ENCODE measurements at places on chromosomes 16 and 17.

DNA sequence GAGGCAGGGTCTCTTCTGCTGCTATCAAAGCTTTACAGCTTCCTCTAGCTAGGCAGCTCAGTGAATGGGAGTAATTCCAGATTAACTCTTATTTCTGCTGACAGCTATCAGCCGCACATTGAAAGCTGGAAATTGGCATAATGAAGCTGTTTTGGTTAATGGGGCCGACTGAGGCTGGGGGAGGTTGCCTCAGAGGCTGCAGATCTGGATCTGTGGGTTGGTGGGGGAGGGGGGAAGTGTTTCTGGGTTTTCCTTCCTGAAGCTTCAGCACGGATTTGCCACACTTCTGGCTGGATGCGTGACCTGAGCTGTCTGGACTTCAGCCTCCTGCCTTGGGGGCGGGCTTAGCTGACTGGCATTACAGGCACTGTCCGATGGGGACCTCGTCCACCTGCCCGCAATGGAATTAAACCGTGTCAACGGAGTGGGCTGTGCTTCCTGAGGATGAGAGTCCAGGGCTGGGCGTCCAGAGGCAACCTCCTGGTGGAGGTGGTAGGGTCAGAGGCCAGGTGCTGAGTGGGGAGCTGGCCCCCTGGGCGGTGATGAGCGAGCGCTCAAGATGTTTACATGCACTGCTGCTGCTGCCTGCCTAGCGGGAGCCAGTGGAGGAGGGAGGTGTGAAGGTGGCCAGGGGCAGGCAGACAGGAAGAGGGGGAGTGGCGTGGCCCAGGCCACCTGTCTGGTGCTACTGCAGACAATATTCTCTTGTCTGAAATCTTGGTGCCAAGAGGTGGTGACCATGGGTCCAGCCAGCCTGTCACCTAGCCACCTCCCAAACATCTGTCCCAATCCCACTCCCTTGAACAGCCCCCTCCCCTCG is 6.7 kb upstream of the ABCC3 start:
- DNase-seq, result no peak

- DNase-seq, result no peak
Measured at GRCh38 chr16:83960521-83961249, 7.4 kb upstream of the NECAB2 start.

- DNase-seq, result peak; percentile 30
Measured at GRCh38 chr17:43766413-43767052, 7.9 kb upstream of the SOST start.

DNA sequence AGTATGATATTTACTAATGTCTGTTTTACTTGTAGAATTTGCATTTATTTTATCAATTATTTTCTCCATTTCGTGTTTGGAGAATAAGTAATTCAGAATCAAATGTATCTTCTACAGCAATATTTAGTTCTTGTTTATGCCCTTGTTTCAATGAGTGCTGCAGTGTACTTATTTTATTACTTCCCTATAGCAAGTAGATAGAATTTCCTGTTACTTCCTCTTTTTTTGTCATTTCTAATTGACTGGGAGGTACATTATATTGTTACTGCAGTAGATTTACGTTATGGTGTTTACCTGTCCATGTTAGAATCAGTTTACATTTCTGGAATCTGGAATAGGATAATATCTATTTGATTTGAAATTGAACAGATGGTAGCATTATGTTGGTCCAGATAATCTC is 71.2 kb downstream of the OMG start:
- no peak for DNase-seq

DNA sequence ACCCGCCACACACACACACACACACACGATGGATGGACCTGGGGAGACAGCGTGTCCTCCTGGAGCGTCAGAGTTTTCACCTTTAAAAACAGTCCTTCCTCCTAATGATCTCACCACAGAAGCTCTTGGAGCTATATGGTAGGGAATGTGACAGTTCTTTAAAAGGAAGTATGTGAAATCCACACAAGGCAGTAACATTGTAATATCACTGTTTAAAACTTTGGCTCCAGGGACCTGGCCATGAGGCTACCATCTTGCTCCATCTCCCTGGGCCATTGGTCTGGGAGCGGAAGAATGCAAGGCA is 302.4 kb downstream of the SOX9 start:
- no peak for DNase-seq

DNA sequence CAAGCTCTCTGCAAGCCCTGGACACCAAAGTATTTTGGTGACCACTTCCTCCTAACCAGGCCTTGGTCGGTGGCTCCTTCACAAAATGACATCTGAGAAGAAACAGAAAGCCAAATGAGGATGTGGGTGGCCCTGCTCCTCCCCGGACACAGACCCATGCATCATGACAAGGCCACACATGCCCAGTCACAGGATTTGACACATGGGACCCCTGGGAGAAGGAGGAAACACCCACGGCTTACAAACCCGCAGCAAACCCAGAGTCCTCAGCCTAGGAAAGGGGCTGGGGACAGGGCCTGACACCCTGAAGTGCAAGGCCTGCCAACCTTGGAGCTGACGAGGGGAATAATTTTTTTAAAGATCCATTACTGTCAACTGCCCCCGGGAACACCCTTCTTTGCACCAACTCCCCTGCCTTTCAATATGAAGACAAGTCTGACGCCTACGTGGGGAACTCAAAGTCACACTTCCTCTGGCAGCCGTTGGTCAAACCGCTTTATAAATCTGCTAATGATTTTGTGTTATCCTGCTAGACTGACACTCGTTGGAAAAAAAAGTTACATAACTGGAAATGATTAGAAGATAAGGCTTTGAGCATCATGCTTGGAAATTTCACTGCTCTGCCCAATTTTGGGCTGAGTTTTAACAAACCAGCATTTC is 41.3 kb downstream of the GAS7 start:
- DNase-seq, result no peak

- DNase-seq, result no peak
Measured at GRCh38 chr16:49634235-49635008, 221.5 kb downstream of the ZNF423 start.

DNA sequence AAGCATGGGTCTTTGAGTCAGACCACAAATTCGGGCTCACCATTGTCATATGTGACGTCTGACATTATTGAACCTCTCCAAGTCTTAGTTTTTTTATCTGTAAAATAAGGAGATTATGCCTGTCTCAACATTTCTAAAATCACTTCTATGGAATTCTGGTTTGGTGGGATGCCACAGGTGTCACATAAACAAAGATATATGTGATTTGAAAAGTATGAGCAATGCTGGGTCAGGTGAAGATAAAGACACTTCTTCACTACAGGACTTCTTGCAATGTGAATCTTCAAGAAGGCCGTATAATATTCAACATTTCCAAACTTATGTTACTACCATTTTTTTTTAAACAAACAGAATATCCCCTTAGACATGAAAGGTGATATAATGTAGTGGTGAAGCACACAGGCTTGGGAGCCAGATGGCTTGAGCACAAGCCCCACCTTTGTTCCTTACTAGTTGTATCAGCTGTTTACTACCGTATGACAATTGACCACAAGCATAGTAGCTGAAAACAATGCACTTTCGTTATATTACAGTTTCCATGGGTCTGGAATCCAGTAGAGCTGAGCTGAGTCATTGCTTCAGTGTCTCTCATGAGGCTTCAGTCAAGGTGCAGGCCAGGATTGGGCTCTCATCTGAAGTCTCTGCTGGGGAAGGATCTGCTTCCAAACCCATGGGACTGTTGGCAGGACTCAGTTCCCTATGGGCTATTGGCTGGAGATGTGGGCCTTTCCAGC is 87.7 kb downstream of the UTP18 start:
- DNase-seq, result no peak

DNA sequence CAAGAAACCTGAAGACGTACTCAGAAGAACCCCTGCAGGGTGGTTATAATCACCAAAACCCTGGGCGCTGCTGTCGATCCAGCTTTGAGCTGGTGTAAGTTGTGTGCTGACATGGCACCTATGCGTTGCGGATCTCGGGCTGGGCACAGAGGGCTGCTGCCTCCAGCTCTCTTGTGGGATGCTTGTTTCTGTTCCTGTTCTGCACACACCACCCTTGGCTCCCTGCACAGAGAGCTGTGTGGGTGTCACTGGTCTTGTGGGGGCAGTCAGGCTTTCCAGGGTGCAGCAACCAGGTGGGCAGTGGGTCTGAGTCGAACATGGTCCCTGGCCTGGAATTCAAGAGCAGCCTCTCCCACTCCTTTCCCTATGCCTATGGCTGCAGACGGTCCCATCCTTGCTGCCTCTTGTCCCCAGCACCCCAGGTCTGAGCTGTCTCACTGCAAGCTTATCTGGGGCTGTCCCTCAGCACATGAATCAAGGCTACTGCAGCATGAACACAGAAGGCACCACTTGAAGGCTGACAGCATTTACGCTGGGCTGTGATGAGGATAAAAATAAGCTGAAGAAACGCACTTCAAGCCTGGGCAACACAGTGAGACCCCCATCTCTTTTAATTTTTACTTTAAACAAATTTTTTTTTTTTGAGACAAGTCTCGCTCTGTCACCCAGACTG is 20.1 kb downstream of the ZNF276 start:
- DNase-seq, result no peak

DNA sequence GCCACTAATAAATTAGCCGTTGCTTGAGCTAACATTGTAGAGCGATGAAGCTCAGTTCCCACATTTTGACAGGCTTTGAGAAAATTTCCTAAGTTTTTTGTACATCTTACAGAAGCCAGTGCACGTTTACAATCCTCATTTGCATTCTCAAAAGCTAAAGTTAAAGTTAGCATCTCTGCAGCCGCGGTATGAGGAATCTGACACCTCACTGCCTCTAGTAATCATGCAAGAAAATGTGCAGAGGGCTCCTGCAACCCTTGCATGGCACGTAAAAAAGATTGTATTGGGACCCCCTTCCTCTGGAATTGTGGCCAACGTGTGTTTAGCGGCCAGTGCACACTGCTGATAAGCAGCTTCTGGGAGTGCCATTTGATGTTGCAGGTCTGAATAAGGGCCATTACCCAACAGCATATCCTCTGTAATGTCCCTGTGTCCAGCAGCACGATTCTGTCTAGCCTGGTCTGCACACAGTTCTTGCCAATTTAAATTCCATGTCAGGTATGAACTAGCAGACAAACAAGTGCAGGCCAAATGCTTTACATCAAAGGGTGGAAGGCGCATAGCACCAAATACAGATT is 12.4 kb upstream of the ZNF689 start:
- no peak for DNase-seq

DNA sequence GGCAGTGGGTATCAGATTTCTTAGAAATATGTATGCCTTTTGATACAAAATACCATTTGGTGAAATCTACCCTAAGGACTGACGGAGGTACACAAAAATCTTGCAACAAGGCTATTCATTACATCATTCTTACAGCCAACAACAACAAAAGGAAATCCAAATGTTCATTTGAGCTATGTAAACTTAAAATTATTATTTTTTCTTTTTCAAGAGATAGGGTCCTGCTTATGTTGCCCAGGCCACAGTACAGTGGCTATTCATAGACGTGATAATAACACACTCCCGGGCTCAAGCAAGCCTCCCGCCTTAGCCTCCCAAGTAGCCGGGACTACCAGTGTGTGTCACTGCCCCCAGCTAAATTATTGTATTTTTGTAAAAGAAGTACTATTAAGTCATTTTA is 9.0 kb downstream of the SRR start:
- peak; percentile 74 for DNase-seq

DNA sequence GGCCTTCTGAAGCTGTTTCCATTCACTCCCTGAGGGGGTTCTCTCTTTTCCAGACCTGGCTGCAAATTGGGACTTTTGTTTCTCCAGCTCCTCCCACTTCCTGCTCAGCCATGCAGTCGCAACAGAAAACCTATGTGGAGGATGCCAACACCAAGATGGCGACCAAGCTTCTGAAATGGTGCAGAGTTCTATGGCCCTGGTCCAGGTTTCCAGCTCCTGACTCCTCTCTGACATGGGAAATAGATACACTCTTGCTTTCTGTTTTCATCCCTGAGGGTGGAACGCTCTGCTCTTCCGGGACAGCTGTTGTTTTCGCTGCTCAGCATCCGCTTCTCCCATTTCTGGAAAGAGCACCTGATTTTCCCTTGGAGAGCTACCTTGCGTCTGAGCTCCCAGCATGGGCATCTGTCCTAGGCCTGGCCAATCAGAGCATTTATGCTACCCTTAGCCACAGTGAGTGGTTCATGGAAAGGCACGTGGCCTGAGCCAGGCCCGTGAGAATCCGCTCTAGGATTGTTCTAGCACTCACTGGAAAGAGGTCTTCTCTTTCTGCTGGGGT is 8.1 kb downstream of the GPRC5B start:
- DNase-seq, result no peak

GRCh38 chr17:47072886-47073285 is 93.8 kb upstream of the RPRML start:
- DNase-seq, result peak; percentile 67

GRCh38 chr17:66928949-66929348 is 35.6 kb upstream of the CACNG4 start:
- DNase-seq, result no peak

DNA sequence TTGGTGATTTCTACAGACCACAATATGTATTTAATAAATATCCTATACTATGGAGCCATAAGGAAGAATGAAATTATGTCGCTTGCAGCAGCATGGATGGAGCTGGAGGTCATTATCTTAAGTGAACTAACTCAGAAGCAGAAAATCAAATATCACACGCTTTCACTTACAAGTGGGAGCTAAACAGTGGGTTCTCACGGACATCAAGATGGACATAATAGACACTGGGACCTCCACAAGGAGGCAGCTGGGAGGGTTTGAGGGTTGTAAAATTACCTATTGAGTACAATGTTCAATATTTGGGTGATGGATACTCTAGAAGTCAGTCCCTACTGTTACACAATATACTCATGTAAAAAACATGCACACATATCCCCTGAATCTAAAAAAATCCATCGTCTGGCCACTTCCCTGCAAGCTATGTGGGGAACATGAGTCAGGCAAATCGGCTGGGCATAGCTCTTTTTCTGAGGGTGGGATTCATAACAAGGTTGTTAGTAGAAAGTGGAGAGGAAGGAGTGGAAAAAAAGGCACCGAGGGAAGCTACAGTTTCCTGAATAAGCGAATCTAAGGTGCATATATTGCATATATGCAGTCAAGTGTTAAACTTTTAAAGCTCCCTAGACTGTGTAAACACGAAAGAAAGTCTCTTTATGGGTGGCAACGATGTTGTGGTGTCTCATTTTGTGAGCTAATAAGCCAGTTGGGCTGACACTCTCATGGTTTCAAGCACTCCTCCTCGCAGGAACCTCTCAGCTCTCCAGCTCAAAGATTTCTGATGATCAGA is 135.2 kb upstream of the CPHXL start:
- no peak for DNase-seq

GRCh38 chr17:45021607-45022287 is 29.7 kb downstream of the DCAKD start:
- peak; percentile 55 for DNase-seq

DNA sequence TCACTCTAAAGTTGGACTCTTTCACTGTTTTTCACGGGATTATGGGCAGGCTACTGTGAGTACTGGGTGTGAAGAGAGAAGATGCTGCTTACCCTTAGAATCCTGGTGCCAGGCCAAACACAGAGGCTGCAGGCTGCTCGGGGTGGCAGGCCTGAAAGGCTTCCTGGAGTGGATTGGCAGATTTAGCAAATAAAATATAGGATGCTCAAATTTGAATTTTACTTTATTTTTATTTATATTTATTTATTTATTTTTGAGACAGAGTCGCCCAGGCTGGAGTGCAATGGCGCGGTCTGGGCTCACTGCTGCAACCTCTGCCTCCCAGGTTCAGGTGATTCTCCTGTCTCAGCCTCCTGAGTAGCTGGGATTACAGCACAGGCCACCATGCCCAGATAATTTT is 14.9 kb upstream of the STAC2 start:
- DNase-seq, result no peak

- no peak for DNase-seq
Measured at GRCh38 chr17:67111327-67111726, 67.0 kb downstream of the CACNG1 start.

- DNase-seq, result no peak
Measured at GRCh38 chr16:1420111-1420539, 422 bp downstream of the UQCC4 start.

- peak; percentile 18 for DNase-seq
Measured at GRCh38 chr16:86834451-86835035, 256.2 kb downstream of the FOXL1 start.

Measured in fibroblast of gingiva (primary cell).